Activated naive CD4-positive, alpha-beta T cell treated with anti-CD3 and anti-CD28 coated beads, Interleukin-2, amount 10 ng/mL, durations not matched to agents 5 hours and 36 hours (primary cell): ENCODE measurements at places on chromosomes 2 and 18. TPM values are rescaled to one million over a fixed set of nuclear protein-coding genes. Genes with fewer than 3 reads are reported as not detected.

The CERS6 gene
- 12.8 TPM for total RNA-seq

The RFX8 gene
- 0.73 TPM for total RNA-seq

The HMSD gene
- total RNA-seq, result 1.2 TPM

The WNT10A gene
- total RNA-seq, result 0.10 TPM

The ASB18 gene
- total RNA-seq, result not detected

The UGT1A4 gene
- total RNA-seq, result not detected

The GPAT2 gene
- 5.5 TPM for total RNA-seq

The NYAP2 gene
- not detected for total RNA-seq

The GPR45 gene
- total RNA-seq, result not detected

The VWC2L gene
- not detected for total RNA-seq

The AKAIN1 gene
- not detected for total RNA-seq

The DYNC2LI1 gene
- total RNA-seq, result 3.1 TPM

The DOK6 gene
- total RNA-seq, result 0.02 TPM

The SMAD4 gene
- 91.3 TPM for total RNA-seq

The ADRA2B gene
- total RNA-seq, result 0.13 TPM

The CFAP53 gene
- 0.36 TPM for total RNA-seq

The ALK gene
- not detected for total RNA-seq

The GKN1 gene
- not detected for total RNA-seq

The DLX2 gene
- total RNA-seq, result not detected

The CCL20 gene
- total RNA-seq, result not detected

The ADGRF3 gene
- total RNA-seq, result 5.9 TPM

The ABCG5 gene
- total RNA-seq, result not detected

The DTNA gene
- not detected for total RNA-seq

The STPG4 gene
- total RNA-seq, result 0.34 TPM

The PROC gene
- not detected for total RNA-seq

The GNAL gene
- not detected for total RNA-seq

The SRD5A2 gene
- not detected for total RNA-seq

The FOXD4L1 gene
- total RNA-seq, result 0.22 TPM

The ZNF532 gene
- 1.4 TPM for total RNA-seq

The ORMDL1 gene
- total RNA-seq, result 94.9 TPM

The RNU2-63P gene
- 13.3 TPM for total RNA-seq

The LIMS2 gene
- total RNA-seq, result 51.7 TPM

The REG1B gene
- not detected for total RNA-seq

The MC2R gene
- not detected for total RNA-seq

The SPHKAP gene
- total RNA-seq, result not detected

The HEATR5B gene
- total RNA-seq, result 24.0 TPM

The TBR1 gene
- not detected for total RNA-seq

The MAP4K3 gene
- 9.5 TPM for total RNA-seq

The CSRNP3 gene
- total RNA-seq, result not detected

The SLC14A1 gene
- 2.5 TPM for total RNA-seq

The ALLC gene
- not detected for total RNA-seq

The ZNF521 gene
- total RNA-seq, result not detected

The EGR4 gene
- not detected for total RNA-seq

The MLPH gene
- total RNA-seq, result not detected

The PRKAG3 gene
- total RNA-seq, result not detected

The NTSR2 gene
- total RNA-seq, result not detected

The CENPA gene
- total RNA-seq, result 31.0 TPM

The GPR148 gene
- total RNA-seq, result not detected

The C2orf78 gene
- total RNA-seq, result not detected

The DAPL1 gene
- not detected for total RNA-seq

The SAG gene
- 0.55 TPM for total RNA-seq

The CXCR2 gene
- total RNA-seq, result 0.17 TPM

The CCDC148 gene
- not detected for total RNA-seq

The POTEJ gene
- not detected for total RNA-seq
